Fibroblast of lung (primary cell): ENCODE measurements at places on chromosomes 6 and 20. TPM values are rescaled to one million over a fixed set of nuclear protein-coding genes. Genes with fewer than 3 reads are reported as not detected.

Gene XKR7
- not detected in 2 replicates for polyA plus RNA-seq

Gene BYSL
- polyA plus RNA-seq, result 11.3 and 19.7 TPM in 2 replicates

Gene SRMS
- not detected in 2 replicates for polyA plus RNA-seq

Gene MAFB
- 0.40 and 0.75 TPM in 2 replicates for polyA plus RNA-seq

Gene TFAP2A
- 0.03 and 0.05 TPM in 2 replicates for polyA plus RNA-seq

Gene CDH4
- polyA plus RNA-seq, result 6.8 and 8.7 TPM in 2 replicates

DNA sequence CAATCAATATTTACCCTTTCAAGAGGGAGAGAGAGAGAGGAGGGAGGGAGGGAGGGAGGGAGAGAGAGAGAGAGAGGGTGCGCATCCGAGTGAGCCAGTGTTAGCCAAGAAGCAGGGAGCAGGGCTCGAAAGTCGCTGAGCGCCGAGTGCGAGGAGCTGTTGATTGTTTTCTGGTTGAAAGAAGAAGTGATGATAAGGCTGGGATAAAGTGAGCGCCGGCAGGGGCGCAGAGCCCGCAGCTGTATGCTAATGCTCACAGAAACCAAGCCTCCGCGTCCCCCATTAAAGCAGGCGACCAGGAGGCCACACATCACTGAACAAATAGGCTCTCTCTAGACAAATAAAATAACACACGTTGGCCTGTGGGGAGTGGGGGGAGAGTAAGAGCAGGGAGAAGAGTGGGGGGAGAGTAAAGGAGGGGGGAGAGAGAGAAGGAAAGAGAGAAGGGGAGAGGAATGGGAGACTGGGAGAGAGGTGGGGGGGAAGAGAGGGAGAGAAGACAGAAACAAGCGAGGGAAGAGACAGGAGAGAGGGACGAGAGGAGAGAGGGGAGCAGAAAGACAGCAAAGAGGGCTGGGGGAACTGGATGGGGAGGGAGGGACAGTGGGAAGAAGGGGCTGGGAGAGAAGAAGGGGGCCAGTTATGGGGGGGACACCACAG is 5.0 kb upstream of the INSM1 start:
- DNase-seq, result no peak

- peak; percentile 22 for DNase-seq
These were observed 40.3 kb upstream of the ZFAND3 start for GRCh38 chr6:37779111-37779800.

- peak; percentile 15 for DNase-seq
These were observed 62.8 kb downstream of the GRM4 start for GRCh38 chr6:34082864-34083626.

DNA sequence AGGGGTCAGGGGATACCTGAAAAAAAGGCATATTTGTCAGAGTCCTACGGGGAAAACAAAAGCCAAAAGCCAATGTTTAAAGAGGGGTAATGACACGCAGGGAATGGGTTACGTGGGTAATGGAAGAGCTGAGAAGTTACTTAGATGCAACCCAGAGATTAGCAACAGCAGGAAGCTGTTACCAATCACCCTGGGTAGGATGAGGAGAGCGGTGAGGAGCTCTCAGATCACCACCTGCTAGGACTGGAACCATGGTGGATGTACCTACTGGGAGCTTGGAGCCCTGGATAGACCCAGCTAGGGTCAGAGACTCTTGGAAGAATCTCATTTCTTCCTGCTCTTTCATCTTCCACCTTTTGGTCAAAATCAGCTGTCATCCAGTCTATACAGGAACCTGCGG is 51.2 kb upstream of the RNF24 start:
- DNase-seq, result no peak

DNA sequence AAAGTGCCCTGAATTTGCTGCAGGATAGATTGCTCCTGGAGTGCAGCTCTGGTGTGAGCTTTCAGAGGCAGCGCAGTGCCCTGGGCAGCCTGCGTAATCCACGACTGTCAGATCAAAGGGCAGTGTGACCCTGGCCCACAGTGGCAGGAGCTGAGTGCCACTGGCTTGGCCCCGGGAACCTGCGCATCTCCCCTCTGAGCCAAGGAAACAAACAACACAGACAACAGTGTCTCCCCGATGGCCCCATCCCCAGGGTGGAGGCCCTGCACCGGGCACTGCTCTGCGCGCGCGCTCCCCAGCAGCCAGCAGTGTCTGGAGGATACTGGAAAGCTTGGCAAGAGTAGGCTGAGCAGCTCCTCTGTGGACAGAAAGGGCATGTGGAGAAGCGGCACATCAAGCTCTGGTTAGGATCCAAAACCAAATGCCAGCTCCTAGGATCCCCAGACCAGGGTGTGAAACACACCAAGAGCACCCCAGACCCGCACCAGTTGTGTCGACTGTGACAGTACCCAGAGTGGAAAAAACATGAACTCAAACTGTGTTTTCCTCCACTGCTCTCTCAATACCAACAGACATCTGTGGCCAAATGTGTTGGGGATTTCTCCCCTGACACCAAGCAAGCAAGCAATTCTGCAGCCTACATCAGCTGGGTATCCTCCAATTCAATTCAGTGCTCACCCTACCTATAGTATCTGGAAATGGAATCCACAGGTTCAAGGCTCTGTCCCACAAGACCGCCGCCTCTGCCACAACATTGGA is 26.7 kb downstream of the RBCK1 start:
- DNase-seq, result no peak

- DNase-seq, result no peak
These were observed 6.6 kb upstream of the CCR6 start for GRCh38 chr6:167116109-167116837.

DNA sequence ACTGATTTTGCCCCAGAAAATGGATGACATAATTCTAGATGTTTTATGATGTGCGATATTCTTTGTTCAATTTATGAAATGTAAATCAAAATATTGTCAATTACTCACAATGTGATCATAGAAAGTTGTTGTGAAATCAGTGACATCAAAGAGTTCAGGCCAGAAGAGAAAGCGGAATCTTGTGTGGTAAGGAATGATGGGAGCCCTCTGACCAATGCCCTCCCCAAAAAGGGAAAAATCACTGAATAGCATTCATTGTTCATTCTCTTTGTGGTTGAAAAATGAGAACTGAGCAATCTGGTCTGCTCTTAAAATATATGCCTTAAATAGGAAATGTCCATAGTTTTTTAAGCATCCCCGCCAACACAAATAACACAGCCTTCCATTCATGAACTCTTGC is 247.1 kb upstream of the GRIK2 start:
- DNase-seq, result peak; percentile 67

GRCh38 chr6:142942238-142942637 is 2.7 kb downstream of the HIVEP2 start:
- DNase-seq, result no peak

DNA sequence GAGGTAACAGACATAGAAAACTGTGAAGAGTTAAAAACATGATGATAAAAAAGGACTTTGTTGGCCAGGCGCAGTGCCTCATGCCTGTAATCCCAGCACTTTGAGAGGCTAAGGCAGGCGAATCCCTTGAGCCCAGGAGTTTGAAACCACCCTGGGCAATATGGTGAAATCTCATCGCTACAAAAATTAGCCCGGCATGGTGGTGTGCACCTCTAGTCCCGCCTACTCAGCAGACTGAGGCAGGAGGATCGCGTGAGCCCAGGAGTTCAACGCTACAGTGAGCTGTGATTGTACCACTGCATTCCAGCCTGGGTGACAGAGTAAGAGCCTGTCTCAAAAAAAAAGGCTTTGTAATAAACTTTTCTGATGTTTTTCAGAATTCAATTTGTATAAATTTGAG is 60.1 kb downstream of the GFOD1 start:
- DNase-seq, result no peak

GRCh38 chr6:87341158-87341557 is 3.5 kb upstream of the C6orf163 start:
- DNase-seq, result no peak
